ENCODE measurements at places on chromosomes 16 and 17.

DNA sequence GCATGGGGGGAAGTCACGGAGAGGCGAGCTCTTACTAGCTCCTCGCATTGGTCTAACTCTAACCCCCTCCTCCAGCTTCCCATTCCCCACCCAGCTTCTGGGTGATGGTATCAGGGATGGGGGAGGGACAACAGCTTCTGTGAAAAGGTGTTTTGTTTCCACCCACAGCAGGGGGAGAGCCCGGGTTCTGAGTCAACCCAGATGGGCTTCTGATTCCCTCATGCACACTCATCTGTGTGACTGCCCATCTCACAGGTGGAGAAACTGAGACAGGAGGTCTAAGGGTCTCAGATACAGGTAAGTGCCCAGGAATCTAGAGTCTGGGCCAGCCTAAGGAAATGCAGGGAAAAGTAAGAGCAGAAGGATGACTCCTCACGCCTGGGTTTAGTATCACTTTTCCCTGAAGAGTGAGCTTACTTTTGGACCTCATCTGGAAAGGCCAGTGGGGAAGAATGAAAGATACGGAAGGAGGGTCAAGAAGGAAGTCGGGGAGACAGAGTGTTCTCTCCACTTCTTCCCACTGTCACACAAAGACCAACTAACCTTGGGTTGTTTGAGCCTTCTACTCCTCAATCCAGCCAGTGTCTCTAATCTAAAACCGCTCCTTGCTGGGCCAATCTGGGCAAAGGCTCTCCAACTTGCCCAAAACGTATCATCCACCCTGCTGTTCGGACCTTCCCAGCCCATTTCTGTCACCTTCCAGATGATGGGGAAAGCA is 3.1 kb upstream of the TLCD2 start:
- DNase-seq = no peak

DNA sequence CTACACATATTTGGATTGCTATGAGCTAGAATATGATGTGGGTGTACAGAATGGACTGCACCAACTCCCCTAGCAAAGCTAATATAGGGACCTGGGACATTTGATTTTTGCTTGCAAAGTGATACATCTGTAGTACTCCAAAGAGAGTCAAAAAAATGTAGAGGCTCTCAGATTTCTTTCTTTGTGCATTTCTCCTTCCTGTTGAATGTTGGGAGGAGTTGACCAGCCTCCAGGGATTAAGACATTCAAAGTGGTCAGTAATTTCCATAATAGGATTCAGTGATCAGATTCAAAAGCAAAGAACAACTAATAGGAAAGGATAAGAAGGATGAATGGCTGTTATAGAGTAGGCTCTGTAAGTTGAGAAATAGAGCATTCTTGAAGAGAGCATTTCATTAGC is 934.9 kb downstream of the KCNJ2 start:
- no peak for DNase-seq

GRCh38 chr17:66307257-66307656 is 4.8 kb downstream of the PRKCA start:
- no peak for DNase-seq

- DNase-seq = no peak
These were observed 16.9 kb downstream of the LDAF1 start for GRCh38 chr16:21175397-21175796.

- DNase-seq = no peak
These were observed 2.0 kb upstream of the TTYH2 start for GRCh38 chr17:74211141-74211911.

GRCh38 chr16:81810361-81810760 is 31.3 kb downstream of the PLCG2 start:
- DNase-seq = no peak

DNA sequence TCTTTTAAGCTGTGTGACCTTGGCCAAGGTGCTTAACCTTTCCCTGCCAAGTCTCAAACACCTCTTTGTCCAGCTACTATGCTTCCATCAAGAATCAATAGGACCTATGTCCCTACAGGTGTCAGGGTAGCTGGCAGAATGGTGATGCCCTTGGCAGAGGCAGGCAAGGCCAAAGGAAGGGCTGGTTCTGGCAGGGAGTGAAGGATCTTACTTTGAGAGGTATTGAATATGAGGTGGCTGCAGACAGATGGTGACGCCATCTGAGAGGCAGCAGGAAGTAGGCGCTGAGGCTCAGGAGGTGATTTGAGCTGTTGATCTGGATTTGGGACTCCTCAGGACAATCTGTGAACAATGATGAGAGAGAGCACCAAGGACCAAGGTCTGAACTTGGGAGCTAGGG is 12.5 kb downstream of the ABCC3 start:
- DNase-seq = no peak

DNA sequence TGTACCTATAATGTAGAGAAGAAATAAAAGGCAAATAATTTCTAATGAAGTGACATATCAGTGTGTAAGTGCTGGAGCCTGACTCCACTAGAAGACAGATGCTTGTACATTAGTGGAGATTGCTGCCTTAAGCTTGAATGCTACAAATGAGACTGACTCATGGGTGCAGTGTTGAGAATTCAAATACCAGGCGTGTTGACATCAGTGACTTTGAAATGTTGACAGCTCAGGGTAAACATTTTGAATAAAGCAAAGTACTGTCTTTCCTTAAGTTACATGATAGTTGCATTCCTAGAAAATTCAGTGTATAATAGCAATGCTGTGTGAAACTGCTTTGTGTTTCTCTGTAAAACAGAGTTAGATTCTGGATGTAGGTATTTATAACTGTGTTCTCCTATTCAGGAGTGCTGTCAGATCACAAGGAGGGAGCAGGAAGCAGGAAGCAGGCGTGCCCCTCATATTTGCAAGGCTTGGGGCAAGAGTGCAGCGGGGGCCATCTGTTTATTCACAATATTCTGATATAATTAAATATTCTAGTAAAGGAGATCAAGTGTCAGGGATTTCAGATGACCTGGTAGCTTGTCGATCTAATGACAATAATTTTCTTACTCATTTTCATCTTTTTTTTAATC is 119.0 kb downstream of the SPECC1 start:
- no peak for DNase-seq

GRCh38 chr17:56908001-56908542 is 5.8 kb downstream of the TRIM25 start:
- DNase-seq = no peak

DNA sequence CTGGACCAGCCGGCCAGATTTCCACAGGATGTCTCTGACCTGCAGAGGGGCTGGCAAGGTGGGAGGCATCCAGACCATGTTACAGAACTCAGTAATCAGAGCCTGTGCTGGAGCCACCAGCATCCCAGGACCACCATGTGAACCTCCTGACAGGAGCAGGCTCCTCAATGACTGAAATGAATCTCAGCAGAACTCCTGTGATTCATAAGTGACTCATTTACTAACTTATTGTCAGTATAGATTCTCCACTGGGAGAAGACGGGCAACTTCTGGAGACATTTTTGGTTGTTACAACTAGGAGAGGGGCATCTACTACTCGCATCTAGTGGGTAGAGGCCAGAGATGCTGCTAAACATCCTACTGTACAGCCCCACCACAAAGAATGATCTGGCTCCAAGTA is 3.1 kb upstream of the WWOX start:
- no peak for DNase-seq

DNA sequence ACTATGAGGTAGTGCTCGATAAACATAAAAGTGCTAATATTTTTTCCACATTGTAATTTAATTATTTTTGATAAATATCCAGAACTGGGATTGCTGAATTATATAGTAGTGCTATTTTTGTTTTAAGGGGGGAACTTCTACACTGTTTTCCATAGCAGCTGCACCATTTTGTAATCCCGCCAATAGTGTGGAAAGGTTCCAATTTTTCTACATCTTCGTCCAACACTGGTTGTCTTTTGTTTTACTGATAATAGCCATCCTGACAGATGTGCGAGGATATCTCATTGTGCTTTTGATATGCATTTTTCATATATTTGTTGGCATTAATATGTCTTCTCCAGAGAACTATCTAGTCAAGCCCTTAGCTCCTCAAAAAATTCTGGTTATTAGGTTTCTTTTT is 259.6 kb upstream of the KCNJ16 start:
- no peak for DNase-seq

DNA sequence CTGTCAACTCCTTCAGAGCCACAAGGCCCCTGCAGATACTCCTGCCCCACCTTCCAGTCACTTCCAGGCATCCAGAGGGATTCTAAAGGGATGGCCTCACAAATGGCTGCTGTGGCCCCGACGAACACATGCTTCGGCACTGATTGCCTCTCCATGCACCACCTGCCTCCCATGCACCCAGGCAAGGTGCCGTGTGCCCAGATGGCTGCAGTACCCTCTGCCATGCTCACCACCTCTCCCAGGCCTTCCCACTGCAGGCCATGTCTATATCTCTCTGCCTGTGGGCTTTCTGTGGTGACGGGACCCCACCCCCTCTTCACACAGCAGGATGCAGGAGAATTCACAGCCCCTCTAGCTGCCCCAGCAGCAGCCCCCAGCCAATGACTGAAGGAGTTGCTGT is 27.9 kb upstream of the LYRM9 start:
- no peak for DNase-seq

DNA sequence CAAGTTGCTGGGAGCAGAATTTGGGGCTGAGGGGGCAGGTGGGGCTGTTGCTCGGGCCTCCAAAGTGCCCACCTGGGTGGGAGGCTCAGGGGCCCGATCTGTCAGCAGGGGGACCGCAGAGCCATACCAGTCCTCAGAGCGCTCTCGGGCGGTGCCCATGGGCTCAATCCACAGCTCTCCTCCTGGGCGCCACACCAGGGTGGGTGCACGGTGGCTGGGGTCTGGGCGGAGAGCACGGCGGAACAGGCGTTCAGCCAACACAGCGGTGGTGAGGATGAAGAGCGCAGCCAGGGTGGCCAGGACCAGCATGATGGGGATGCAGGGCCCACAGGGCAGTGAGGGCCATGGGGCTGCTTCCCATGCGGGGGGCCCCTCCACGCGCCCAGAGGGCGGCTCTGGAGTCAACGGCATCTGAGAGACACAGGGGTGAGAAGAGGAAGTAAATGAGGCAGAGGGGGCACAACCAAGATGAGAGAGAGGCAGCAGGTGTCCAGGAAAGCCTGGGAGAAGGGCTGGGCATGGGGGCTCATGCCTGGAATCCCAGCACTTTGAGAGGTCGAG is 1.2 kb downstream of the C16orf54 start:
- no peak for DNase-seq

DNA sequence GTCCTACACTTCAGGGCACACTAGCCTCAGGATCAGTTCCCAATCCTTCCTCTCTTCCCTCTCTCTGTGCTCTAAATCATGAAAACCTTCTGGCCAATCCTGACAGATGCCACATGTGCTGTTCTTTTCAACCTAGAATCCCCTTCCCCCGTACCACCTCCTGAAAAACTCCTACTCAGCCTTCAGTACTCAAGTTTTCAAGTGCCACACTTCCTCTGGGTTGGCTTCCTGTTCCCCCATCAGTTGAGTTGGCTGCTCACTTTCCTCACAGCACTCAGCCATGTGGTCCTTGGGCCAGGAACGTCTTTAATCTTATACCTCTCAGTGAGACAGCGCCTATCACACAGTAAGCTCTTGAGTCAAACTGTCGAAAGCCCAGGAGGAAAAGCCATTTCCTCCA is 3.3 kb downstream of the ASPHD1 start:
- no peak for DNase-seq

DNA sequence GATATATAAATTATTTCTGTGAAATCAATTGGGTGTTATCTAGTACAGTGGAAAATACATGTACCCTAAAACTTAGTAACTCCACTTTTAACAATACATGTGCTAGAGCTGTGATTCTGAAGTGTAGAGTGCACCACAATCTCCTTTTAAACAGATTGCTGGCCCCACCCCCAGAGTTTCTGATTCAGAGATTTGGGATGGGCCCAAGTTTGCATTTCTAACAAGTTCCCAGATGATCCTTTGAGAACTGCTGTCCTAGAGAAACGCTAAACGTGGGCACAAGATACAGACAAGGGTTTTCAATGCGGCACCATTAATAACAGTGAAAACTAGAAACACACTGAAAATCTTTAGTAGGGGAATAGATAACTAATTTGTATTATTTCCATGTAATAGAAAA is 49.2 kb downstream of the NXPH3 start:
- no peak for DNase-seq

DNA sequence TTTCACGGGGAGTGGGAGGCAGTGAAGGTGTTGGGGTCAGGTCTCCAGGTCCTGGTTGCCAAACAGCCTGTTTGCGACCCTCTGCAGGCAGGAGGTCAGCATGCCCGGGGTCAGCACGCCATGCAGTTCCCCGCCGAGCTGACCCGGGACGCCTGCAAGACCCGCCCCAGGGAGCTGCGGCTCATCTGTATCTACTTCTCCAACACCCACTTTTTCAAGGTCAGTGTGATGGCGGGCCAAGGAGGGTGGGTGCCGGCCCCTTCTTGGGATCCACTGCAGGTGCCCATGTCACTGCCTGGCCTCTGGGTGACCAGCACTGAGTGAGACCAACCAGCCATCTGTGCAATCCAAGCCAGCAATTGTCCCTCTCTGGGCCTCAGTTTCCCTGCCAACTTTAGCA is 21.3 kb downstream of the ADGRG5 start:
- DNase-seq = no peak

DNA sequence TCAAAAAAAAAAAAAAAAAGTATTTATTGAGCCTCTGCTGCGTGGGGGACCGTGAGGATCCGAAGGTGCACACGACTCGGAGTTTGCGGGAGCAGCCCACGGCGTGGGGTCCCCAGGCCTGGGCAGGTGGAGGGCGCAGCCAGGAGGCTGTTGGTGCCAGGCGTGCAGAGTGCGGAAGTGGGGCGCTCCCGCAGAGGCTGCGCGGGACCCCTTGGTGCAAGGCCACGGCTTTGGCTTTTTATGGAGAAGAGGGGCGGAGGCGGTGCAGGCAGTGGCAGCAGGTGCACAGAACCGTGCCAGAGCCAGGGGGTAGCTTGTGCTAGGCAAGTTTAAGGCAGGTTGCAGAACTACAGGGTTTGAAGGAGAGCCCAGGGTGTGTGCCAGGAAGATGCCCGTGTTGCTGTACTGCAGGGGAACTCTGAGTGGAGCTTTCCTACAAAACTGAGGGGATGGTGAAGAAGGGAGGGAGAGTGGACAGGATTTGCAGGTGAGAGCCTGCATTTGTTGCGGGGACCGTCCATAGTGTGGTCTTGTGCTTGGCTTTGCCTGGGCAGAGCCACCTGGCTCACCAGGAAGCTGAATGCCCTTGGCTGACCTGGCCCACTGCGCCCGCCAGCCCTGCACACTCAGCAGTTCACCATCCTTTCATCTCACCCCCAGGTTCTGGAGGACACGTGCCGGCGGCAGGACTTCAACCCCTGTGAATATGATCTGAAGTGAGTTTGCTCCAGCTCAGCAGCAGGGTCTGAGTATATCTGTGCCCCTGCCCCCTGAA is 1.3 kb downstream of the ASPSCR1 start:
- DNase-seq = no peak

- DNase-seq = no peak
These were observed 113.8 kb downstream of the OR1D5 start for GRCh38 chr17:2949469-2950044.

- no peak for DNase-seq
These were observed 137.2 kb upstream of the RPH3AL start for GRCh38 chr17:489758-490329.

GRCh38 chr17:27466743-27467375 is 10.6 kb downstream of the KSR1 start:
- no peak for DNase-seq

DNA sequence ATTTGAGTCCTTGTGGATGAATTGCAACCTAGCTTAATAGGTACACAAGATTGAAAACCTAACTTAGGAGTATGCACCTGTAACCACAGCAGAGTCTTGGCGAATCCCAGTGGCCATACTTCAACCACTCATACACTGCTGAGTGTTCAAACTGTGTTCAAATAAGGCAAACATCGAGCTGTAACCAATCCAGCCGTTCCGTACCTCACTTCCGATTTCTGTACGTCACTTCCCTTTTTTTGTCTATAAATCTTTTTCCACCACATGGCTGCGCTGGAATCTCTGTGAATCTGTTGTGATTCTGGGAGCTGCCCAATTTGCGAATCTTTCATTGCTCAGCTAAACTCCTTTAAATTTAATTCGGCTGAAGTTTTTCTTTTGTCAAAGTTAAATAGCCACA is 190.6 kb downstream of the MAF start:
- DNase-seq = no peak

Data from hippocampal formation (tissue), 2 donors.